ENCODE measurements at places on chromosomes 7 and 10.
A peak's percentile ranks its signal among the peaks of the same experiment; 100 is the strongest.

DNA sequence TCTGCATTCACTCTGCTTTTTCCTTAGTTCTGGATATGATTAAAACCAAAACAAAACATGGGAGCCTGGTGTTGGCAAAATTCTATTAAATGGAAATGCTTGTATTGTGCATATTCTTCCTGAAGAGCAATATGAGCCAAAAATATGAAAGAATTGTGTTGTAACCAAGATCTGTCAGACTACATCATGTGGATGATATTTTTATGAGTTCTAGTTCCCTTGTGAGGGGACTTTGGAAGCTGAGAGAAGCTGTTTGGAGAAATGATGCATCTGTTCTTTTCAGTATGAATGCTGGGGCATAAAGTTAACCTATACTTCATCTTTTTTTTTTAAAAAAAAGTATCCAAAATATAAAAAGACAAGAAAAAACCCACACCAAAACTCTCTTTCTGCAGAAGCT is 782.7 kb downstream of the ANKRD7 start:
- no peak for DNase-seq

DNA sequence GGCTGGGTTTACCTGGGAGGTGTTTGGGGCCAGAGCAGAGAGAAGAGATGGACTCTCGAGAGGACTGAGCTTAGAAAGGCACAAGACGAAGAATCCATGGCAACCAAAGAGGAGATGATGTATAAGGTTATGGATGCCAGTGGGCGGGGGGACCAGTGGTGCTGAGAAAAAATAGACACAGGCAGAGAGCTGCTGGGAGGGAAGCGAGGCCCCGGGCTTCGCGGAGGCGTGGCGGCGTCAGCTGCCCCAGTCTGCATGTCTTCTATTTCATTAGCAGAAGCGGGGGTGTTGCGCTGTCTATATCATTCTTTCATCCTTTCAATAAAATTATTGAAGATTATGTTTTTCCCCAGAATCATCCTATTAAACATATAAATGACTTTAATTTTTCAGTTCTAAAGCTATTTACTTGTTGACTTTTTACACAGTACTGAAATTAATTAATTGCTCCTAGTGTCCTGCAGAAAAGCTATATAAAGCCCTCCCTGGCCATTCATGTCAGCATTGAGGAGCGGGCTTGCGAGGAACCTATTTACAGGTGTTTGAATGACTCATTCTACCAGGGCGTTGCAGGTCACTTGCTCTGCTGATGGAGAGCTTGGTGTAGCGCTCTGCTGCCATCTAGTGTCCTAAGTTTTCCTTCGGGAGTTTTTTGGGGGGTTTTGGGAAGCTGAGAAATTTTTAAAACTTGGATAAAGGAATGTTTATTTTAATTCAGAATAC is 42.9 kb upstream of the BHLHA15 start:
- DNase-seq: peak; percentile 64

DNA sequence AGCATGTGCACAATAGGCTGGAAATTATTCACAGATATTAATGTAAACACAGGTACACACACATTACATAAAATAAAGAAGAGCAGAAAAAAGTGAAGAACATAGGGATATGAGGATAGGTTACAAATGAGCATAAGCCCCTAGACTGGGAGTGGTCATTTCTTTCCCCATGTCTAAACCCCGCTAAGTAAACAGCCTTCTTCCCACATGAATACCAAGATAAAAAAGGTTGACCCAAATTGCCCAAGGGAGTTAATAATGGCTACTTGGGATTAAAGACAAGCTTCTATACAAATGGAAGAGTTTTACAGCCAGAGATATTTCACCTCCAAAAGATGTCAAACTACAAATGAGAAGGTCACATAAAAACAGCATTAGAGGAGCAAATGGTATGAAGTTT is 527.1 kb upstream of the CELF2 start:
- DNase-seq: no peak

- no peak for DNase-seq
Observed at GRCh38 chr7:148218603-148219002, 372.0 kb upstream of the C7orf33 start.

DNA sequence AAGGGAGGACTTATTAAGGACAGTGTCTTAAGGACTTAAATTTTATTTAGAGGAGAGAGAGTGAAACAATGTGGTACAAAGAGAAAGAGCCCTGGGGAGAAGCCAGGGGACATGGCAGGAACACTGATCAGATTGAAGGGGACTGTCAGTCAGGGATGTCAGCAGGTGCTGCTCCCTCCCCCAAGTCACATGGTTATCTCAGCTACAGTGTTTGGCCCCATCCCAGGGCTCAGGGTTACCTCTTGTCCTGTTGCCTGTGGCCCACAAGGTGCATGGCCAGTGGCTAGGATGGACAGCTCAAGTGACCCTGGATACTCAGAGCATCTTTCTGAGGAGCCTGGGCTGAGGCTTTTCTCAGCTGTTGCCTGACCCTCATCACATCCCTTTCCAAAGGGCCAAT is 325.9 kb upstream of the PODXL start:
- no peak for DNase-seq

DNA sequence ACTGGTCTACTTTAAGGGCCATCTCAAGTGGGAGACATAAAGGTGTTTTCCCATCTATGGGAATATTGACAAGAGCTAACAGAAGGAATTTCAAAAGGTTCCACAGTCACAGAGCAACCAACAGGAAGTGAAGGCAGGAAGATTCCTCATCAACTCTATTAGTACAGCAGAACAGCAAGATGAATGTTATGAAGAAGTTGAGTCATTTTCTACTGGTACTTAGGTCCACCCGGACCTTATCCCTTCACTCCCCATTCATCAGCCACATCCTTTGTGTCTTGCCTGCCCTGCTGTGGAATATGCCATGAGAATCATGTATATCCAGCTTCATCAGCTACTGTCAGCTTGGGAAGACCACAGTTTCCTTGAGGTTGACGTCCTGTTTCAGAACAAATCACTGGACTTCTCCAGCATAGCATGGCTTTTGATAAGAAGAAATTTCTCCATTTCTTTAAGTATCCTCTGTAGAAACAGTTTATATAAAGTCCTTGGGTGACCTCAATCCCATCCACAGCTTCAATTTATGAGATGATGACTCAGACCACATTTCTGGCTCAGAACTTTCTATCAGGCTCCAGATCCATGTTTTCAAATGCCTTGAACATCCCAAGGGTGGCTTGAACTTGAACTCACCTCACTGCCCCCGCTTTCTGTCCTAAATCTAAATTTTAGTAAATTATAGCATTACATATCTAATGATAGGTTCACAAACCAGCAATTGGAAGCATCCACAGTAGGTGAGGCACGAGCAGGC is 84.9 kb upstream of the AGK start:
- DNase-seq: no peak

- DNase-seq: no peak
Observed at GRCh38 chr7:114874170-114874569, 47.7 kb upstream of the MDFIC start.

GRCh38 chr10:73234695-73235094 is 12.4 kb downstream of the DNAJC9 start:
- DNase-seq: no peak

- DNase-seq: peak; percentile 84
Observed at GRCh38 chr7:86961686-86962085, 97.8 kb downstream of the ELAPOR2 start.

- DNase-seq: no peak
Observed at GRCh38 chr10:123140164-123140982, 4.6 kb downstream of the HMX3 start.

DNA sequence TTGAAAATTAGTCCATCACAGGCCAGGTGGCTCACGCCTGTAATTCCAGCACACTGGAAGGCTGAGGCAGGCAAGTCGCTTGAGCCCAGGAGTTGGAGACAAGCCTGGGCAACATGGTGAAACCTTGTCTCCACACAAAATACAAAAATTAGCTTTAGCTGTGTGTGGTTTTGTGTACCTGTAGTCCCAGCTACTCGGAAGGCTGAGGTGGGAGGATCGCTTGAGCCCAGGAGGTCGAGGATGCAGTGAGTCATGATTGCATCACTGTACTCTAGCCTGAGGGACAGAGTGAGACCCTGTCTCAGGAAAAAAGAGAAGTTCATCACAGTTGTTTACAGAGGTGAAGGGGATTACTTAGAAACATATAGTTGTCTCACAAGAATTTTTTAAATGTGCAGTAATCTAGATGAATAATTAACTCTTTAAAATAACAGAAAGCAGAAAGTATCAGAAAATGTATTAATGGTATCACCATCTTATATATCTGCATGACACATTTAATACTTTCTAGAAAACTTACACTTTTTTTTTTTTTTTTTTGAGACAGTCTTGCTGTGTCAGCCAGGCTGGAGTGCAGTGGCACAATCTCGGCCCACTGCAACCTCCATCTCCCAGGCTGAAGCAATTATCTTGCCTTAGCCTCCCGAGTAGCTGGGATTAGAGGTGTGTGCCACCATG is 8.9 kb downstream of the LCOR start:
- no peak for DNase-seq

DNA sequence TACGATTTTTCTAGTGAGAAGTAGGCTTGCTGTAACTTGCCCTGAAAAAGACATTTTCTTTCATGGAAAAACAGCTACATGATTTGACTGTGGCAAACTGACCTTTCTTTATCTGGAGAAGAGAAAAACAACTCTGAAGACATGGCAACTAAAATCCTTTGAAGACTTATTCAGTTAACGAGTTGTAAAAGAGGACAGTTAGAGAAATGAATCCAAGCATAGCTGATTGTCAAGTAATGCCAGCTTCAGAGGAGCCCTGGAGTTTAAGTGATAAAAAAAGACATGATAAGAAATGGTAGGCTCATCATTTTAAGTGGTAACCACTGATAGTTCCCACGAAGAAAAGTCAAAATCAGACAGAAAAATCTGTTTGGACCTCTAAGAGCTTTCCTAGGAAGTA is 19.6 kb downstream of the TMEM229A start:
- no peak for DNase-seq

- no peak for DNase-seq
Observed at GRCh38 chr10:35415505-35415904, 79.2 kb downstream of the CCNY start.

DNA sequence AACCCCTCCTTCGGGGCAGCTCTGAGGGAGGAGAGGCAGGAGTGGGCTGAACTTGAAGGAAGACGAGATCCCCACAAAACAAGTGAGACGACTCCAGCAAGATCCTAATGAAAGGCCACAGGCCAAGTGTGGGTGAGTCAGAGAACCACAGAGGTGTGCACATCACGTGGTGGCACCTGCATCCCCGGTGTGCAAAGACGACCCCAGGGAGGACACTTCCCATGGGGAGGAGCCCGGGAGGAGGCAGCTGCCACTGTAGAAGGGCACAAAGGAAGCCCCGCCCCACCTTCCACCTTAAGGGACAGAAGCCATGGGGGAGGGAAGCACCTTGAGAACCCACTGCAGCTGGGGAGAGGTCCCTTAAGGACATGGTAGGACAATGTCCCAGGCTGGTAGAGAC is 45.7 kb downstream of the ESYT2 start:
- DNase-seq: no peak

GRCh38 chr7:13829914-13830900 is 159.3 kb downstream of the ETV1 start:
- no peak for DNase-seq

DNA sequence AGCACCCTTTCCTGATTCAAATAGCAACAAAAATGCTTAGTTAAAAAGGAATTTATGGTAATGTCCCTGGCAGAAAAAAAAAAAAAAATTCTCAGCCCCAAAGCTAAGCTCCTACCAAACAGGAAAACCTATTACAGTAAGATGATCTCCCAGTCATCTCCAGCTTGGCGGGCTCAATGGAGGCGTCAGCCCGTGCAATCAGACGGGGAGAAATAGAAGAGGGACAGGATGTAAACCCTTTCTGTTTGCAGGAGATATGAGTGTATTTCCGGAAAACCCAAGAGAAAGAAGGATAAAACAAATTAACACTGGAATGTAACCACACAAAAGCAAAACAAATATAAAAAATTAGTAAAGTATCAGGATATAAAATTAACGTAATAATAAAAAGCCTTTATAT is 242.8 kb downstream of the TCERG1L start:
- DNase-seq: no peak

DNA sequence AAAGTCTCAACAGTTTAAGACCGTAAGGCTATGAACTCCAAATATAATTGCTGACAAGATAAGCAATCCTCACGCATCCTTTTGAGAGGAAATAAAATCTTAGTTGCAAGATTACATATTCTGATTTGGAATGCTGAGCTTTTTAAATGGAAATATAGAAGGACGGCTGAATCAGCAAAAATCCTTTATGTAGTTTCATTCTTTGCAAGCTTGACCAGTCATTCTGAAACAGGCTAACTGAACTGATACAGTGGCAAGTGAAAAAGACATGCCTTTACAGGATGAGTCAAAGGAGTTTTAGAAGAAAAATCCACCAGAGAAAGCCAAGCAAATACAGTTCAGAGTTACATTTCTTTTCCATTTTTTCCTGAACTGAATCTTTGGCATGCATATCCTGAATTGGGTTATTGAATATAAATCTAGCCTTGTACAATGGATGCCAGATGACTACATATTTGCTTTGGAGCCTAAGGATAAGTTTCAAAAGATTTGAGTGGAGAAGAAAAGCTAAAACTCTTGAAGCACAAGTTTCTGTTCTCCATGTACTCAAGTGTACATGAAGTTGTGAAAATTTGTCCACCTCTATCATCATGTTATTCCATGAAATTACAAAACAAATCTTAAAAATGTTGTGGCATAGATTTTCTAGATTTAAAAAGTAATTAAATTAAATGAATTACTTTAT is 4.4 kb downstream of the VIM start:
- no peak for DNase-seq

DNA sequence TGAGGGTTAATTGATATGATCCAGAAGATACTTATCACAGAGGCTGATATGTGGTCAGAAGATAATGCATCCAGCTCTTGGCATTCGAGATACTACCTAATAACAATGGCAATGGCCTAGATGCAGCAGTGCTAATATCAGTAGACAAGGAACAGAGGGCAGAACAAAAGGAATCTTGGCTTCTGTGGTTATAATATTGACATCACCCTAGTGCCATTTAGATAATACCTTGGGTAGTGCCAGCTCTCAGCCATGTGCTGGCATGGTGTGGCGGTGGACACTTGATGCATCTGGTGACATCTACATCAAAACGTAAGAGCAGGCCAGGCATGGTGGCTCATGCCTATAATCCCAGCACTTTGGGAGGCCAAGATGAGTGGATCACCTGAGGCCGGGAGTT is 101.8 kb downstream of the CALN1 start:
- no peak for DNase-seq

DNA sequence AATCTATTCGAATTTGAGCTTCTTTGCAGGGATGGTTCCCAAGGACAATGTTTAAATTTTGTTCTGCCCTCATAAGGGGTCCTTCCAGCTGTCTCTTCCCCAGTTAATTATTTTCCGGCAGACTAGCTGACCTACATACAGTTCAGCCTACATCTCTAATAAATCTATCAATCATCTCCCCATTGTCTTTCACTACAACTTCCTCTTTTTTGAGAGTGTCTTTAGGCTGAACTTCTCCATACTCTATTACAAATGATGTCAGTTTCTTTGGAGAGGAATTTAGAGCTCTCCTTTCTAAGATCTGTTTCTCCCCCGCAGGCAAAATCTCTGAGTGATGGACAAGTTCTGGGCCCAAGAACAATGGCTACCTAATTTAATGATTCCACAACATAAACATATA is 122.2 kb downstream of the PCLO start:
- no peak for DNase-seq

Measured in NCI-H2029 treated with DMSO at 0.1 percent for 48 hours (cell line).